ENCODE measurements at places on chromosomes 4 and X. TPM values are rescaled to one million over a fixed set of nuclear protein-coding genes. Genes with fewer than 3 reads are reported as not detected.
A peak's percentile ranks its signal among the peaks of the same experiment; 100 is the strongest.

PCSK1N gene
- not detected for total RNA-seq

ZBED1 gene
- 32.7 TPM for total RNA-seq

SPATA18 gene
- total RNA-seq, result 3.3 TPM

MTCP1 gene
- total RNA-seq, result 2.9 TPM

GRPR gene
- total RNA-seq, result not detected

- no peak for DNase-seq
Measured at GRCh38 chr4:164424846-164425245, 329.1 kb upstream of the SMIM31 start.

GRCh38 chr4:41150401-41150800 is 63.9 kb downstream of the APBB2 start:
- DNase-seq, result no peak

DNA sequence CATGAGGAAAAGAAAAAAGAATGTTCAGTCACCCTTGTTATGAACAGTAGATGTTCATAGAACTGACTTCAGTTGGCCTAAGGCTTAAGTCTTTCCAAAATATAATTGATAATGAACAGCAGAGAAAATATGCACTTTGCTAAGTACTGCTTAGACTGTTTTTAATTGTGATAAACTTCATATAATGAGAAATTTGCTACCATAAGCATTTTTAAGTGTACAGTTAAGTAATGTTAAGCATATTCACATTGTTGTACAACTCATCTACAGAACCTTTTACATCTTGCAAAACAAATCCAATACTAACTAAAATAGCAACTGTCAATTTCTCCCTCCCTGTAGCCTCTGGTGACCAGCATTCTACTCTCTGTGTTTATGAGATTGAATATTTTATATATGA is 792.2 kb upstream of the LCORL start:
- no peak for DNase-seq

DNA sequence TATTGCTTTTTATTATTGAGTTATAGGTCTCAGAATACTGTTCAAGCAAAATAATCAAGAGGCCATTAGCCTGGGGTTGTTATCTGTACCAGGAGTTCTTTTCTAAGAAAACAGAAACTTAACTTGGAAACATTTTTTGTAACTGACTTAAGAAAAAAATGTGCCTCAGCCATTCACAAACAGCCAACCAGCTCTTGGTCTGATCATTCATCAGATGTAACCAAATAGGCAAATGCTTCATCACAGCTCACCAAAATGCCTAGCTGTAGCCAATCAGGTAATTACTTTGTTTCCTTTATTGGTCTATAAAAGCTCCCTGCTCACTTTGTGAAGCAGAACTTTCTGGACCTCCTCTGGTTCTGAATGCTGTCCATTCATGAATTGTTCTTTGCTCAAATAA is 387.7 kb downstream of the FAT4 start:
- no peak for DNase-seq

- DNase-seq, result no peak
Measured at GRCh38 chr4:143559757-143560147, 46.2 kb downstream of the SMARCA5 start.

GRCh38 chr4:81758574-81759264 is 287.0 kb upstream of the RASGEF1B start:
- no peak for DNase-seq

- DNase-seq, result no peak
Measured at GRCh38 chr4:24091639-24092233, 201.9 kb upstream of the PPARGC1A start.

- peak; percentile 73 for DNase-seq
Measured at GRCh38 chrX:23784470-23785331, 1.7 kb downstream of the SAT1 start.

DNA sequence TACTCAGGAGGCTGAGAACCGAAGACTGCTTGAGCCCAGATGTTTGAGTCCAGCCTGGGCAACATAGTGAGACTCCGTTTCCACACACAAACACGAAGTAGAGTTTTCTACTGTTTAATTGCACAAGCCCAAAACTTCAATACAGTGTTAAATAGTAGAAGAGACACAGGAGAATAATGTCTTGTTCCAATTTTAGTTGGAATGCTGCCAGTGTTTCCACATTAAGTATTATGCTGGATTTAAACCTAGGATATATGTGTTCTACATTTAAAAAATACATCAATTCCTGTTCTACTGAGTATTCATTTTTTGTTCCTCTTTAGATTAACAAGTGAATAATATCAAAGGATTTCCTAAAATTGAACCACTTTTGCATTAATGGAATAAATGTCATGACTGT is 91.3 kb downstream of the LCORL start:
- DNase-seq, result no peak

GRCh38 chr4:174120446-174121295 is 162.8 kb downstream of the FBXO8 start:
- DNase-seq, result peak; percentile 51

- DNase-seq, result no peak
Measured at GRCh38 chr4:98610431-98610830, 48.0 kb downstream of the TSPAN5 start.

GRCh38 chr4:189792924-189793618 is 147.6 kb upstream of the FRG1 start:
- DNase-seq, result peak; percentile 68

All from HT1080 (cell line).